ENCODE measurements at places on chromosomes 11 and 22. TPM values are rescaled to one million over a fixed set of nuclear protein-coding genes. Genes with fewer than 3 reads are reported as not detected.
A peak's percentile ranks its signal among the peaks of the same experiment; 100 is the strongest.

Gene RAB36
- total RNA-seq = 1.1 TPM

Gene HORMAD2
- not detected for total RNA-seq

Gene KBTBD3
- 2.0 TPM for total RNA-seq

DNA sequence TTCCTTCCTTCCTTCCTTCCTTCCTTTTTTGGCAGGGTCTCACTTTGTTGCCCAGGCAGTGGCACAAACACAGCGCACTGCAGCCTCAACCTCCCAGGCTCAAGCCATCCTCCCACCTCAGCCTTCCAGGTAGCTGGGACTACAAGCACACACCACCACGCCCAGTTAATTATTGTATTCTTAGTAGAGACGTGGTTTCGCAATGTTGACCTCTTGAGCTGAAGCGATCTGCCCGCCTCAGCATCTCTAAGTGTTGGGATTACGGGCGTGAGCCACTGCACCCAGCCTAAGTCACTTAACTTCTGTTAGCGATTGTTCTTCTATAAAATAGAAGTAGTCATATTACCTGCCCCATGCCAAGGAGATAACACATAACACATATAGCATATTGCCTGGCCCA is 2.8 kb upstream of the SYTL2 start:
- DNase-seq = peak; percentile 72

Gene OTUB1
- 129 TPM for total RNA-seq

GRCh38 chr22:43257961-43258360 is 71.0 kb upstream of the TTLL12 start:
- no peak for DNase-seq

DNA sequence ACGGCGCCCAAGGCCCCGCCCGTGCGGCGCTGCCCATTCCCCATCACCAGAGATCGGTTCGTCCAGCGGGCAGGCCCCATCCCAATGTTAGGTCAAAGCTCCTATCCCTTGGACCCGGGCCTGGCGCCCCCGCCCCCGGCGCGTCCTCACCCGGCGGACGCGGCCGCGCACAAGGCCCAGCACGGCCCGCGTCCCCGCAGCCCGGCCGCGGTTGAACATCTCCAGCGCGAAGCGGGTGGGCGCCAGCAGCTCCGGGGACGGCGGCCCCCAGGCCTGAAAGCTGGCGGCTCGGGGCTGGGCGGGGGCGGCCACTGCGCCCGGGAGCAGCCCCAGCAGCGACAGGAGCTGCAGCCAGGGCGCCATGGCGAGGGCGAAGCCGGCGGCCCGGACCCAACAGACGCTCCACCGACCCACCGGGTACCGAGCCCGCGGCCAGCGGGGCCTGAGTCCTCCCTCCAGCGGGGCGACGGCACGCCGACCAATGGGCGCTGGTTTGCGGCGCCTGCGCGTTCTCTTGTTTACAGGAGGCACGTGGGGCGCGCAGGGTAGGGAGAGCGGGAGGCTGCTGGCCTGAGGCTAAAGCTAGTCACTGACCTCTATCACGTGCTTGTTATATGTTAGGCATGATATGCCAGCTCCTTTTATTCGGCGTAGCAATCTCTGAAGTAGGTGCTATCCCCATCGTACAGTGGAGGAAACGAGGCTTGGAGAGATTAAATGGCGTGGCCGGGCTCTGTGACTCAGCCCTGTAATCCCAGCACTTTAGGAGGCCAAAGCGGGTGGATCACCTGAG is at the start of gene CTSF:
TSS of gene CTSF (minus strand) at position 483 of the 793 bp plus-strand sequence. CDS start at position 363, 120 bp downstream.
- DNase-seq = peak; percentile 58

Gene FAM227A
- 1.2 TPM for total RNA-seq
